ENCODE measurements at places on chromosomes 16 and 17.

- DNase-seq, result no peak
These were observed 148.9 kb downstream of the CMIP start for GRCh38 chr16:81593481-81593880.

DNA sequence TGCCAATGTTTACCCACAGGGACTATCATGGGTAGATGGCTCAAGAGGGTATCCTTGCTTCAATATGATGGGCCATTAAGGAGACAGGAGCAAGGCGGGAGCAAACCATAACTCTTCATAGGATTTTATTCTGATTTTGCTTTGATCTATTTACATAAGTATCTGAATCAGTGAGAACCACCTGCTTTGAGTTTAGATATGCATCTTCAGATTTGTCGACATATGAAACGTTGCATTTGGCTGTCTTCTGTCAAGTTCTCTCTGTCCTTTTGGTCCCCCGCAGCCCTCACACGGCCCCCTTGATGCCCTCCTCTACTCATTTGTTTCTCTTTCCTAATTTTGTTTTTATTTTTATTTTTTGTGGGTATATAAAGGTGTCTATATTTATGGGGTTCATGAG, 16.2 kb downstream of the WWOX start:
- no peak for DNase-seq

- DNase-seq, result no peak
These were observed 4.1 kb downstream of the CSF3 start for GRCh38 chr17:40019140-40019991.

DNA sequence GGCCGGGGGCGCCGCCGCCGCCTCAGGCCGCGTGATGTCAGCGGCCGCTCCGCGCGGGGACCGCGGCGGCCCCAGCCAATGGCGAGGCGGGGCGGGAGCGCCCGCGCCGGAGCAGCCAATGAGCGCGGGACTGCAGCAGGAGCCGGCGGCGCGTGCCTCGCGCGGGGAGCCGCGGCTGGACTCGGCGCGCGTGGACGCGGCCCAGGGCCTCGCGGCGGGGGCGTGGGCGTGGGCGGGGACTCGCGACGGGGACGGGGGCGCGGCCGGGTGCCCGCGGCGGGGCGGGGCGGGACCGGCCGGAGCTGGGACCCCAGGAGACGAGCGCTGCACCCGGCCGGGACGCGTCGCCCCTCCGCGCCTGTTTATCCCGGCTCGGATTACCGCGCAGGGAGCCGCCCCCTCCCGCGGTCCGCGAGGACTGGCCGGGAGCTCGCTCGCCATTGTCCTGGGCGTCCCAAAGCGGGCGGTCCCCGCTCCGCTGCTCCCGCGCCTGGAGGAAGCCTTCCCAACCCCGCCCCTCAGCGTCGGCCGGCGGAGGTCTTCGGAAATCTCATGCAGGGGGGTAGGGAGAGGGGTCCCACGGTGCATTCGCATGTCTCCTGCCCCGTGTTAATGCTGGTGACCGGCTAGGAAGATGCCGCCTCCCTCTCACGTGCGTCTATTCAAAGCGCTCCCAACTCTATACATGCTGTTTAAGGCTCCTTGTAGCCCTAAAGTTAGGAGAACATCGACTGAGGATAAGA, at the start of gene RNF157:
RNF157 (minus strand) TSS at position 33 of the 743 bp plus-strand sequence. CDS start 253 bp downstream, outside the sequence.
- DNase-seq, result no peak

- no peak for DNase-seq
These were observed 169.7 kb upstream of the IRX3 start for GRCh38 chr16:54456291-54456690.

DNA sequence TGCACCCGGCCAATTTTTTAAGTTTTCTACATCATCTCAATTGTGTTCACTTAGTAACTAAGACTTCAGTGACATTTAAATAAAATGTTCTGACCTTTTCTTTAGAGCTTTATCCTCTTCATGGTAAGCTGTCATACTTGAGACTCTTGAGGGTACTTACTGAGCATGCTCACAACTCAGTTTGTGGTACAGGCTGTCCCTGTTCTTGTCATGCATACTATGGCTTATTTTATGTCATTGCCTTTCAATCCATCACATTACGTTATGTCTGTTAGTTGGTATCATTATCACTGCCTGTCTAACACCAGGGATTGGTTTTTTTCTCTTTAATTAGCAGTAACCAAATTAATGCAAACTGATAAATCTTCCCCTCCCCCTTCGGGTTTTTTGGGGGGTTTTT, 41.9 kb upstream of the RHBDL3 start:
- no peak for DNase-seq

- DNase-seq, result no peak
These were observed 154.1 kb upstream of the SOX9 start for GRCh38 chr17:71966459-71967313.

DNA sequence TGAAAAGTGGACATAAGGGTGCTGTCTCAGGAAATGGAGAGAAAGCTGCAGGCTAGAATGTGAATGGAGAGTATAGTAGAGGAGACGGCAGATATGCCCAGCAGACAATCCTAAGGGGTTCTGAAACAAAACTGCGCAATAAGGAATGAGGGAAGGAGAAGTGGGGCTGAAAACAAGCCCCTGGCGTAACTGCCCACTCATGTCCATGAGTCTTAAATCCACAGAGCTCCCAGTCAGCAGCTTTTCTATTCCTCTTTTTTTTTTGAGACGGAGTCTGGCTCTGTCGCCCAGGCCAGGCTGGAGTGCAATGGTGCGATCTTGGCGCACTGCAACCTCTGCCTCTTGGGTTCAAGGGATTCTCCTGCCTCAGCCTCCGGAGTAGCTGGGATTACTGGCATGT, 5.9 kb downstream of the STRADA start:
- DNase-seq, result no peak

GRCh38 chr17:69402052-69402451, 12.4 kb upstream of the MAP2K6 start:
- no peak for DNase-seq

Measured in glomerular endothelial cell (primary cell).